ENCODE measurements at places on chromosomes 1 and 21. TPM values are rescaled to one million over a fixed set of nuclear protein-coding genes. Genes with fewer than 3 reads are reported as not detected.
A peak's percentile ranks its signal among the peaks of the same experiment; 100 is the strongest.

SGIP1 gene
- 18.7 TPM for total RNA-seq

C1QC gene
- 76.0 TPM for total RNA-seq

SLC2A5 gene
- 0.96 TPM for total RNA-seq

SDE2 gene
- 41.0 TPM for total RNA-seq

NUDT4B gene
- total RNA-seq = 48.8 TPM

WASF2 gene
- total RNA-seq = 46.6 TPM

TMEM82 gene
- not detected for total RNA-seq

ARHGAP30 gene
- 3.2 TPM for total RNA-seq

NKAIN1 gene
- total RNA-seq = not detected

AKR7A3 gene
- total RNA-seq = 1.8 TPM

RGS21 gene
- not detected for total RNA-seq

MPL gene
- total RNA-seq = not detected

DNA sequence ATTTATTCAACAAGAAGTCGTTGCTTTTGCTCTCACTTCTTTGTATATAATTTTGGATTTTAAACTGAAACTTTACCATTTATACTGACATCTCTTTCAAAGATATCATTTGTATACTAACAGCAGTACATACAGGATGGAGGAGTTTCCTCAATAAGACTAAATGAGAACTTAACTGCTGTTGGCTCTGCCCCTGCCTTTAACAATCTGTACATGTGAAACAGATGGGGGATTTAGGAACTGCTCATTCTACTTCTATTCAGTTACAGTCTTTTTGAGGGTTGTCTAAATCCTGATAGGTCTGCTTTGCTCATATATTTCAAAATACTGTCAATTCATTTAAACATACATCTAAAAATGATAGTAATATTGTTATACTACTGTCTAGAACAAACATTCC lies 663.2 kb downstream of the ADGRL2 start:
- DNase-seq = no peak

GRCh38 chr1:66502086-66502485 lies 31.9 kb upstream of the SGIP1 start:
- no peak for DNase-seq

GRCh38 chr1:61093525-61094137 lies 11.3 kb downstream of the NFIA start:
- no peak for DNase-seq

DNA sequence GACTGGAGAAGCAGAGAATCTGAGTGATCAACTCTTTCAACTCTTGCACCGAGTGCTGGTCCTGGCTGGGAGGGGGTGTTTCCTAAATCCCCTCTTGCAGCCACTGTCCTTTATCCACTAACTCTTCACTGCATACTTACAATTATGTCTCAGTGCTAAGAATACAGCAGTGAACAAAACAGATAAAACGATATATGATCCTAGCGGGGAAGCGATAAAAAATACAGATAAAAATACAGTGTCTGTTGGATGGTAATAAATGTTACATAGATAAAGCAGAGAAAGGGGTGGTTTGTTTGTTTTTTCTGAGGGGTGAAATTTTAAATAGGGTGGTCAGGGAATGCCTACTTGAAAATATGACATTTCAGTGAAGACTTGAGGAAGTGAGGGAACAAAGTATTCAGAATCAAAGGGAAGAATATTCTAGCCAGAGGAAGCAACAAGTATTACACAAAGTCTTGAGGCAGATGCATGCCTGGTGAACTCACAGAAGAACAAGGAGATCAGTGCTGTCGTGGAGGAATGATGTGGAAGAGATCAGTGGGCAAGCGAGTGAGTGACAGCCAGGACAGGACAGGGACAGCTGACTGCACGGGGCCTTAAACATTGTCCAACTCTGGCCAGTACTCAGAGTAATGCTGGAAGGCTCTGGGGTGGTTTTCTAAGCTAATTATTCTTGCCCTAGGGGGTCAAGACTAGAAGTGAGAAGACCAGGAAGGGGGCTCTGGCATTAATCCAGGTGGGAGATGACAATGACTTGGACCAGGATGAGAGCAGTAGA lies 110.0 kb downstream of the APP start:
- DNase-seq = no peak

- no peak for DNase-seq
Measured at GRCh38 chr1:182795563-182796228, 6.1 kb downstream of the NPL start.

DNA sequence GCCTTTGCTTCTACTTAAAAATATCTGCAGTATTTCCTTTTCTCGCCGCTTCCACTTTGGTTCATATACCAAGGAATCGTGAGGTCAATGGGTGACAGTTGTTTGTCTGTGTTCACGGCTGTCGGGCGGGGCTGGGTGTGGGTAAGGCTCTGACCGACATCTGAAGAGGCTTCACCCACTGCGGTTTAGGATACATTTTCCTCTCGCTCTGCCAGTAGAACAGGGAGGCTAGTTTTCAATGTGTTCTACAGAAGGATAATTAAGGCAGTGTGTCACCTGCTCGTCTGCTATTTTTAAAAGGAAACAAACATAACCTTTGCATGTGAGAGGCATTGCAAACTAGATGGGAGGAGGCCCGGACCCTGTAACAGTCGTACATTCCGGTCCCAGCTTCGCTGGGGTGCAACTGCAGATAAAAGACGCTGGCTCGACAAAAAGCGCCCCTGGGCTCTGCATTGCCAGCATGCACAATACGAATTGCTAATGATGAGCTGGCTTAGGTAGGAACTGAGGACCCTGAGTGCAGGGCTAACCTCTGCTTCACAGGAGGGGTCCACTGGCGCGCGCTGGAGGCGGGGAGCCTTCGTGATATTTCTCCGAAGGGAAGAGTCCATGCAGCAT lies 8.5 kb upstream of the ERG start:
- DNase-seq = no peak

DNA sequence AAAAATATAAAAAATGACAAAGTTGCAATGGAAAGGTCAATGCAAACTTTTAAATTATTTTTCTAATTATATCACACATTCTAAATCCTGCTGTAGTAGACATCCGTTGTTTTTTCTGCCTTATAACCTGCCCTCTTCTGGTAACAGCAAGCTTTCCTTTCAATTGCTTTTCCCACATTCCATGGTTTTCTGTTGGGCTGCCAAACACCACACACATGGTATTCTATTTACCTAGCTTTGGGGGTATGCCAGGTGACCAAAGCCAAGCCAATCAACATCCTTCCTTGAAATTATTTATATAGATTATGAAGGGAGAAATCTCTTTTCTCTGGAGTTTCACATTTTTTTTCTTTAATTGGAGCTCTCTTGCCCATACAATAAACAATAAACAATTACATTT lies 3.4 kb upstream of the LAMC1 start:
- peak; percentile 77 for DNase-seq

- DNase-seq = no peak
Measured at GRCh38 chr1:59098655-59099054, 198.2 kb upstream of the FGGY start.

DNA sequence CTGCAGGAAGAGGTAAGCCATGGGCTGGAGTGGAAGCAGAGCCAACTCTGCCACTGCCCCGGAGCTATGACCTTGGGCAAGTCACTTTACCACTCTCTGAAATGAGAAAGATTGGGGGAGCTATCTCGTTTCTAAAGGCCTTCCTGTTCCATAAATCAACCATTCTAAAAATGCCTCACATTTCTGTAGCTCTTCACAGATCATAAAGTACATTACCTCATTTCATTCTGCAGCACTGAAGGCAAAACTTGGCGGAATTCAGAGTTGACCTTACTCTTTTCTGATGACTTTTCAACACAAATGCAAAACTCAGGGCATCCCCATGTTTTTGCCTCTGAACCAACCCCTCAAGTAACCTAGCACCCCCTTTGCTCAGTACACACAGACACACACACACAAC lies 404.0 kb upstream of the NFIA start:
- no peak for DNase-seq

DNA sequence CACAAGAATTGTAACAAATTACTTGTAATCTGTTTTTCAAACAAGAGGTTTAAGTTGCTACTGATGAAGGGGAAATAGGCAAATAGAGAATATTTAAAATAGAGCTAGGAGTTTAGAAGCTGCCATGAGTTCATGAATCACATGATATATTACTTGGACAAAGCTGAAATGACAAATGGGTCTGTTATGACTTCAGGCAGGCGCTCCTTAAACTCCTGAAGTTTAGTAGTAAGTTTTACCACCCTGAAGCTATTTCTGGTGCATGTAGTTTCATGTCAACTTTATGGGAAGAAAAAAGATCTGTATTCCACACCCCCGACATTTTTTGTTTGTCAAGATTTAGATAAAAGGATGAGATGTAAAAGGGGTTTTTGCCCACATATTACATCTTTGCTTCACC lies 58.5 kb downstream of the PLA2G4A start:
- no peak for DNase-seq

DNA sequence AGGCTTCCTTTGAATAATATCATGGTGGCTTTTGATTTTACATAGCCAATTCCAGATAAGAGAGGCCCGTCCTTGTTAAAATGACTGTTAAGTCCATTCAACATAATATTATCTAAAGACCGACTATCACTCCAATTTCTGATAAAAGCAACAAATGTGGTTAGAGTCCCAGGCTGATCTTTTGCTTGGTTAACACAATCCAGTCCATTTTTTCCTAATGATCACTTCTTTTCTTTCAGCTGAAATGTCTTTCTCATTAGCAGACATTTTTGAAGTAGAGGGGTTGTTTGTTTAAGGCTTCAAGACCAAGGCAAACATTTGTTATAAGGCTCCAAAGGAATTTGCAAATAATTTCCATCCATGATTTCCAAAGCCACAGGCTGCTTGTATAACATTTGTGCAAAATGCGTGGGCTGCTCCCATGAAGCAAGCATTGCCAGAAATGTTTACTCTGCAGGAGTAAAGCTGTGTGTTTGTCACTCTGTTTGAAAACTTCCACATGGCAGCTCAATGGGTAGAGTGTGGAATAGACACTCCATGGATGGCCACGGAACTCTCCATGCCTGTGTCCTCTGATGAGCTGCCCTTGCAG lies 111.5 kb downstream of the PSMG1 start:
- no peak for DNase-seq

DNA sequence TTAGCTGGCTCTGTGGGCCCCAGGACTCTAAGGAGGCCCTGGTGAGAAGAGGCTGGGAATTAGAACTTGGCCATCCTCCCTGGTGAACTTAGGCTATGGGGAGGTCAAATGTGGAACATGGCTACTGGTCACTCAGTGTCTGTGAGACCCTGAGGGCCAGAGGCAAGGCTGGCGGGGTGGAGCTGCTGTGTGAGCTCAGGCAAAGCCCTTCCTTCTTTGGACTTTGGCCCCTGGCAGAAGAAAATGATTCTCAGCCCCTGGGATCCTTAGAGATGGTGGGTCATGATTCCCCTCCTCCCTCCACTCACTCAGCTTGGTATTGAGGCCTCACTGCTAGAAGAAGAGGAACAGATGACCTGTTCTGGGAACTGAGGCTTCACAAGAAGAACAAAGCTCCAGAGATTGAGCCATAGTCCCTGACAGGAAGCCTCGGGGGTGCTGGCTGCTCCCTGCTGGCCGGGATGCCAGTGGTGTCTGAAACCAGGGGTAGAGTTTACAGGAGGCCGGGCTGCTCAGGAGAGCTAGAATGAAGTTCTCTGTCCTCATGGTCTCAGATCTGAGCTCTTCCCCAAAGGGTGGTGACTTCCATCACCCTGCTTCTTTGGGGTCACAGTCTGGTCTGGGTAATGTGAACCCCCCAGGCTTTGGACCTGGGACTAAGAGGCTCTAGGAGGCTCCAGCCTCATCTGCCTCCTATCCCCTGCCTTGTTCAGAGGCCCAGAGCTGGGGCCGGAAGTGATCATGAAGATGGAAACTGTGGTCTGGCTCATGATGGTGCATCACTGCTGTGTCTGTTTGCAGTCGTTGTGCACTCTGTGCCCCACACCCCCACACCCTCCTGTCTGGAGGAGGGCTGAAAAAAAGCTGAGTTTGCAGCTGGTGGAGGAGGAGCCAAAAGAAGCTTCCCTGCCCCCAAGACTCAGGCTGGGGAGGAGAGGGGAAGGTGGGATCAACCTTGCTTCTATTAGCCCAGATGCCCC lies 905 bp downstream of the BTBD19 start:
- peak; percentile 37 for DNase-seq

- no peak for DNase-seq
Measured at GRCh38 chr1:215151841-215152549, 69.5 kb downstream of the KCNK2 start.

- DNase-seq = no peak
Measured at GRCh38 chr1:1861339-1861730, 29.6 kb downstream of the GNB1 start.

GRCh38 chr1:185393815-185394214 lies 76.8 kb upstream of the IVNS1ABP start:
- DNase-seq = no peak

DNA sequence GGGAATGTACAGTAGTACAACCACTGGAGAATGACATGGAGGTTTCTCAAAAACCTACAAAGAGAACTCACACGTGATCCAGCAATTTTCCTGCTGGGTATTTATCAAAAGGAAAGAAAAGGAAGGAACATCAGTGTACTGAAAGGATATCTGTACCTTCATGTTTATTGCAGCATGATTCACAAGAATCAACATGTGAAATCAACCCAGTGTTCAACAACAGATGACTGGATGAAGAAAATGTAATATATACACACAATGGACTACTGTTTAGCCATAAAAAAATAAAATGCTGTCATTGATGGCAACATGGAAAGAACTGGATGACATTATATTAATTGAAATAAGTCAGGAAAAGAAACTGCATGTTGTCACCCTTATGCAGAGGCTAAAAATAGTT lies 19.0 kb upstream of the CYP4A11 start:
- DNase-seq = no peak

GRCh38 chr1:20153000-20153418 lies 13.9 kb downstream of the PLA2G2F start:
- DNase-seq = no peak

GRCh38 chr1:244002721-244003120 lies 48.4 kb upstream of the ZBTB18 start:
- no peak for DNase-seq

DNA sequence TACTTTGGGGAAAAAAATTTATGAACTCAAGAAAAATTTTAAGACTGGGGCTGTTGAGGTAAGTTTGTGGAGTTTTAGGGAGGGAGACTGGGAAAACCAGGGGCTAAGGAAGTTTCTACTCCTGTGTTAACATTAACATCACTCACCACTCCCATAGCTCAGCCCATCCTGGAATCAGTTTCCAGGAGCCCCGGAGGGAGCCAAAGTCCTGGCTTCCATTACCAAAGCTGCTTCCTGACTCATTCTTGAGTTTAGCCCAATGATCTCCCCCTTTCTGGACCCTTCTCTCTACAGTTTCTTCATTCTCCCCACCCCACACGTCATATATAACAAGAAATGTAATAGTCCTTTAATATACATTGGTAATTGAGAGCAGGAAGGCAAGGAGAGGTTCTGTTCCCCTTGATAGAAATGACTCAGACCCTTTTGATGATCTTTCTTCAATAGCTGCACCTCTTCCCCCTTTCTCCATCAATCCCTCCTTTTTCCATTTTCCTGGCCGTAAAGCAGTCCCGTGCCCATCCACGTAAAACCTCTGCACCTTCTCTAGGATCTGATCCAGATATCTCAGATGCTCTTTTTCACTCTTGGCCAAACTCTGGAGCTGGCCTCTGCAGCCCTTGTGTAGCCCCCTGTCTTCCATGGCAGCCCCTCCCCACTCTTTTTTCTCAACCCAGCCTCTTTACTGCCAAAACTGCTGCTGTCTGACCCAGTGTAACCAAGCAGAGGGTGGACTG lies 4.6 kb upstream of the PIAS3 start:
- DNase-seq = no peak

GRCh38 chr1:52706941-52707926 lies 9.1 kb upstream of the COA7 start:
- DNase-seq = no peak

GRCh38 chr1:177008653-177009052 lies 155.9 kb downstream of the ASTN1 start:
- no peak for DNase-seq
